CD4-positive, alpha-beta T cell treated with Interleukin-10 for 1 hour (primary cell): ENCODE measurements at places on chromosomes 12 and 14.

DNA sequence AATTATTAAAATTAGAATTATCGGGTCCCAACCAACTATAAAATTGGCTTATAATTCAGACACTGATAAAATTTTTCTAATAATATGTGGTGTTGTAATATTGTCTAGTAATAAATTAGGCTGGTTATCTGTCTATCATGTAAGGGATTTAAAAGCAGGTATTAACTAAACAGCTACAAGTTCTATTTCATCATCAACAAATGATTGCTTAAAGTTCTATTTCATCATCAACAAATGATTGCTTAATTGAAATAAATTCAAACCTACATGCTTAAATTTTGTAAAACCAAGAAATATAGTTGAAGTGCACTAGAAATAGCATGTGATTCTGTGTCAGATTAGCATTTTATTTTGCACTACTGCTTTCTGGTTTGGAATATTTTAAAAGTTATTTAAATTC lies 34.1 kb downstream of the SLCO1A2 start:
- no peak for DNase-seq

DNA sequence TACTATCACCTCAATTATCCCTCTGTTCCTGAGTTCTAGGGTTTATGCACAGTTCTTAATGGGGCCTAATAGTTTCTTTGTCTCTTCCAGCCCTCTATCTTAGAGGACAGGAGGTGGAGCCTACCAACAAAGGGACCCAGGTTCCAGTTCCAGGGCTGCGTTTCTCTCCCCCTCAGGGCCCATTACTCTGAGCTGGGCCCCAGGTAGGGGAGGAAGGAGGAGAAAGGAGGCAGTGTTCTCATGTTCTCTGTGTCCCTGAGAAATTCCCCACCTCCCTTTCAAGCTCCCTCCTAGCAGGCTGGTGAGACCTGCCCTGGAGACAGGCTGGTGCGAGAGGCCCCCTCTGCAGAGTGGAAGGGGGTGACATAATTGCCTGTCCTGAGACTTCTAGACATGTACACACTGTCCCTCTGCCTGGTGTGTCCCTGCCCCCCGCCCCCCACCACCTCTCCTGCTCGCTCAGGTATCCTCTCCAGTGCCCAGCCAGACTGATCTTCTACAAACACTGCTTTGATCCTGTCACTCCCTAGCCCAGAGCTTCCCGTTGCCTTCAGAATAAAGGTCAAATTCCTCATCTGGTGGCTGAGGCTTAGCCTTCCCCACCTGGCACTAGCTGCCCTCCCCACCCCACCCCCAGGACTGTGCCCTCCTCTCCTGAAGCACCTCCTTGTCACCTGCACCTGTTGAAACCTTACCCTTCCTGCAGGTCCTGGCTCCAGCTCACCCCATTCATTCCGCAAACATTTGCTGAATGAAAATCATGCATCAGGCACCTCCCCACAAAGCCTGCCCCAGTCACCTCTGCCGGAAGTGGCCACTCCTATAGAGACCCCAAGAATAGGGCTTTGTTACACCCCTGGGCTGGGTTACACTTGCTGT lies 21.1 kb upstream of the KRT8 start:
- no peak for DNase-seq

DNA sequence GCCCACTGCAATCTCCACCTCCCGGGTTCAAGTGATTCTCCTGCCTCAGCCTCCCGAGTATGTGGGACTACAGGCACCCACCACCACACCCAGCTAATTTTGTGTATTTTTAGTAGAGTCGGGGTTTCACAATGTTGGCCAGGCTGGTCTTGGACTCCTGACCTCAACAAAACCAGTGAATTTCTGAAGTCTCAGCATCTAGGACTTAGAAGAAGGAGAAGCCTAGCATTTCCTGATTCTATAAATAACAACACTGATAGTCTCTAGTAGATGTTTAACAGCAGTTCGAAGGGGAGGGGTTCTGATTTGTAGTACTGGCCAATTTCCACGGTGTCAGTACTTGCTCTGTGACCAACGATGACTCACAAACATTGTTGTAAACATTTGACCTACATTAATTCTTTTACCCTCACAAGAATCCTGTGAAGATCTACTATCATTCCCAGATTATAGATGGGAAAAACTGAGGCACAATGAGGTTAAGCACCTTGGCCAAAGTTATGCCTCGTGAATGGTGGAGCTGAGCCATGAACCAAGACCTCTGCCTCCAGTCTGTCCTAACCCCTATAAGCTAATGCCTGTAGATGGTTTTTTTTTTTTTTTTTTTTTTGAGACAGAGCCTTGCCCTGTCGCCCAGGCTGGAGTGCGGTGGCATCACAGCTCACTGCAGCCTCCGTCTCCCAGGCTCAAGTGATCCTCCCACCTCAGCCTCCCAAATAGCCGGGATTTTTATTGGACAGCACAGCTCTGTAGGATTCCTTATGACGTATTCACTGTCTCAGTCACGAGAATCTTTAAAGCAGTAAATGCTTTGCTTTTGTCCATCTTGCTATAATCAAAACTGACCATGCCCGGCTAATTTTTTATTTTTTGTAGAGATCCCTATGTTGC lies 5.2 kb downstream of the P2RX4 start:
- peak; percentile 30 for DNase-seq

GRCh38 chr12:46360908-46361666 lies 11.5 kb downstream of the SLC38A2 start:
- no peak for DNase-seq

DNA sequence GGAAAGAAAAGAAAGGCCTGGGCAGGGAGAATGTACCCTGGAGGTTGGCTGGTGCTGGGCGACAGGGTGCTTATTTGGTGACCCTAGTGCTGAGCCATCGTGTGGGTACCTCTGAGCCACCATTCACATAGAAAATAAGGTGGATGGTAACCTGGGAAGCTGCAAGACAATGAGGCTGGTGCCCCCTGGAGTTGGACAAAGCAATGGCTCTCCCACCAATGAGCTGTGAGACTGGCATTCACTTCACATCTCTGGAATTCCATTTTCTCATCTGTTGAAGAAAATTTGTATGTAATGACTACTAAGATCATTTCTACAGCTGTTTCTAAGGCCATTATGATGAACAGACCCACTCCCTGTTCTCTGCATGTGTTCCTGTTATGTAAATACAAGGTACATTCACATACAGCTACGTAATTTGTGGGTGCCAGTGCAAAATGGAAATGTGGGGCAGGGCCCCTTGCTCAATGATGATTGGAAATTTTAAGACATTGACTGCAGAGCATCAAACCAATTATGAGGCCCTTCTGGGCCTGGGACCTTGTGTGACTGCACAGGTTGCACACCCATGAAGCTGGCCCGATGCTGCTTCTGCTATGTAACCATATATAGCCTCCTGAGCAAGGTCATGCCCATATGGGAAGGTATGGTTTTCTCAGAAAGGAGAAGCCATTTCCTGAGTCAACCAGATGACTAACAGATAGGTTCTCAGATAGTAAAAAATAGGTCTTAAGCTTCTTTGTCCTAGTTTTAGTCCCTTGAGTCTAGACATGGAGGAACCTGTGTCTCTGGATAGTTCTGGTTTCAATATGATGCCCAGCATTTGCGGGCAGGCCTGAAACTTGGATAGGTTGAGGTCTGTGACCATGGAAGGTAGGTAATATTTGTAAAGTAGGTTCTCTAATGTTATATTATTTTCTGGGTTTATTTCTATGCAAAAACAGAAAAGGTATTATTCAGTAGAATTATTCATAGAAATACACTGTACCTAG lies 63.4 kb upstream of the IGF1 start:
- DNase-seq: no peak

DNA sequence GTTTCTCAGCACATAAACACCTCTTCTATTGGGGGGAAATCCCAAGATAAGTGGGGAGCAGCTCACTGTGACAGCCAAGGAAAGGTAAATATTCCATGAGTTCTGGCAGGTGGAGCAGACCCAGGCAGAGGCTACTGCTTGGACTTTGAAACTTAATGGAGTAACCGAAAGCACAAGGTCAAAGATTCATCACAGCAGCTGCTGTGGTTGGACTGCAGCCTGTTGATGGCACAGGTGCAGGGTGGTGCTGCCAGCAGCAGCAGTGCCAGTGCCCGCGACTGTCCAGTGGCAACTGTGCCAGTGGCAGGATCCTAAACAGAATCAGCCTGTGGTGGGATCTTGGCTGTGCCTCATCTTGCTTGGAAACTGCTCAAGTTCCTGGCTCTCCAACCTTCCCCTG lies 81.4 kb upstream of the ARID2 start:
- DNase-seq: no peak

- DNase-seq: no peak
These were observed 190.6 kb downstream of the SLC2A13 start for GRCh38 chr12:39915249-39915648.

DNA sequence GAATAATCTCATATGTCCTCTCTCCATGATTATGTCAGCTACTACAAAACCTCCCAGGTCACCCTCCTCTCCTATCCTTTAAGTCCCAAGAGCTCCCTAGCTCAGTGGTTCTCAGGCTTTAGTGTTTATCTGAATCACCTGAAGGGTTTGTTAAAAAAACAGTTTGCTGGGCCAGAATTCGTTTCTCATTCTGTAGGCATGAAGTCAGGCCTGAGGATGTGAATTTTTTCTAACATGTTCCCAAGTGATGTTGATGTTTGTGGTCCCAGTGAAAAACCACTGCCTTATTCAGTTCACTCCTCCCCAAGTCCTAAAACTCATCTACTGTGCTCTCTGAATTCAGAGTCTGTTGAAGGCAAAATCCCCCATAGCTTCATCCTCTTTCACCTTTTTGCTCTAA lies 241.4 kb downstream of the ETNK1 start:
- no peak for DNase-seq

DNA sequence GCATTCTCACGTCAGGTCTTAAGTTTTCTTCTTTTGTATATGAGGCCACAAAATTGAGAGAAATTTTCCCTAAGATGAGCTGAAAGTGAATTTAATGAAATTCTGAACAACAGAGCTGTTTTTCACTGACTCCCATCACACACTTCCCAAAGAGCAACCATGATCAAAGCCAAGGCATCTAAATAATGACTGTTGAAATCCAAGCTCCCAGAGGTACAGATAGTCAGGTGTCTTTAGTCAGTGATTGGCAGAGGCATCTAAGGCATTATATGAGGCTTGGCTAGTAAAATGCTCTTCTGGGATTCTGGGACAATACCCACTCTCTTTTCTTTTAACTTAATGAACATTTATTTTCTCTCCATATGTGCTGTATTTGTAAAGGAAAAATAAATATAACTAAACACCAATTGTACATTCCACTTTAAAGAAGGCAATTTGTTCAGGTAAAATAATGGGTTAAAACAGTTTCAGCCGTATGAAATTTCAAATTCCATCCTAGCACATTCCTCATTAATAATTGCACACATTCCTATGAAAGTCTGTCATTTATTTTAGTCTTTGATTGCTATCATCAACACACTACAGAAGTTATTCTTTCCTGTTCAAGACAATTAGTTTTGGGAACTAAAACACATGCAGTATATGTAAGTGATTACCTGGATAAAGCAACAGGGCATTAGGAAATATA lies 871 bp upstream of the SSTR1 start:
- DNase-seq: no peak

GRCh38 chr12:50529345-50529744 lies 24.6 kb downstream of the DIP2B start:
- no peak for DNase-seq

DNA sequence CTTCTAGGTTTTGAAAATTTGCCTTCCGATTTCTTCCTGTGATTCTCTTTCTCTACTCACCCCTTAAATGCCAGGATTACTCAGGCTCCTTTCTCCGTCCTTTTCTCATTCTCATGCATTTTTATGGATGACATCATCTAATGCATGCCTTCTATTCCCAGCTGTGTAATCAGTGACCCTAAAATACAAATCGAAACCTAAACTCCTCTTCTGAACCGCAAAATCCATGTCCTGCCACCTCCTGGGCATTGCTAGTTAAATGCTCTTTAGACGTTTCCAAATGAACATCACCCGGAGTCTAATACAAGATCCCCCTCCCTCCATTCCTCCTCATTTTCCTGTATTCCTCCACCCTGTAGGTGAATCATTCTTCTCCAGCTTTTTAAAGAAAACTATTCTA lies 1703.1 kb upstream of the FLRT2 start:
- DNase-seq: no peak

DNA sequence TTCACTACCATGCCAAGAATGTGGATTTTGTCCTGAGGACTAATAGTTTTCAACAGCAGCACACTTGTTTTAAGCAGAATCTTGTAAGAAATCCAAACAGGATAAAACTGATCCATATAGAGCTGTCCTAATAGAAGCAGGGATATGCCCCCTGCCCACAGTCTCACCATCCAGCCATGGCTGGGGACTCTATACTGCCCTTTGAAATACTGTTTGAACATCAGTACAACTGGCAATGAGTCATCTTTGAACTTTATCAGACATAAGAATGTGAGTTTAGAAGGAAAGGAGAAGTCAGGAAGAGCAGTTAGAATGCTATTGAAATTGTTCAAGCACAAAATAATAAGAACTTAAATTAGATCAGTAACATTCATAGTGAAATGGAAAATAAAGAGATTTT lies 3.8 kb upstream of the C12orf42 start:
- no peak for DNase-seq

DNA sequence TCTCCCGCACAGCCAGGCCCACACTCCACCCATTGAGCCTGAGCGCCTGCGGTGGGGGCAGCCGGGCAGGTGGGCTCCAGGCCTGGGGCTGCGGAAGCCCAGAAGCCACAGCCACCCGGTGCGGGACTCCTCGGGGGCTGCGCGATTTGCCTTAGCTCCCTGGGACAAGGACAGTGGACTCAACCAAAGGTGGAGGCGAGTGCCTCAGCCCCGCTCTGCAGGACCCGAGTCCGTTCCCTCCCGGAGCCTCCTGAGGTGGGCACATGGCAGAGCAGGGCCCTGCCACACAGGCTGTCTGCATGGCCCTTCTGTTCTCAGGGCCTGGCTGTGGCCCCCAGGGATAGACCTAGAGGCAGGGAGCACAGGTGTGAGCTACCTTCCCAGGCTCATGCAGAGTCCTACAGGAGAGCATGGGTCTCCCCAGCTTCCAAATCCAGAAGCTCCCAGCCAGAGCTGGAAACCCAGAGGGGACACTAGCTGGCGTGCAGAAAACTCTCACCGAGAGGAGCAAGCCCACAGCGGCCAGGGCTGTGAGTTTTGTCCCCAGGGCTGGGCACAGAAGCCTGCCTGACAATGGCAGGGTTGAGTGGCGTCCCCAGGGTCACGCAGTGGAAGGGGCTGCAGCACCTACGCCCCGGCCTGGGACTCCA lies 22.2 kb upstream of the LRTM2 start:
- DNase-seq: no peak

DNA sequence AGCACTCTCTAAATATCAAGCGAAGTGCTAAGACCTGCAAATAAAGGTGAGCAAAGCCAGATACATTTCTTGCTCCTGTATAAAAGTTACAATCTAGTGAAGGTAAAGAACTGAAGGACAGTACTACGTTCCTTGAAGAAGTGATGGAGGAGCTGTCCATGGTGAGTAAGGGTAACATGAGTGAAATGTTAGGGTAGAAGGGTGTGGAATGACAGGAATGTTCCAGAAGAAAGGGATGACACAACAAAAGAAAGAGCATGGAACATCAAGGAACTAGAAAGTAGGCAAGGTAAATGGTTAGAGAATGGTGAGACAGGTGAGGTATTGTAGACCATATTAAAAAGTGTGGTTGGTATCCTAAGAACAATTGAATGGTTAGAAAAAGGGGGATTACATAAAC lies 272.4 kb downstream of the ACSS3 start:
- DNase-seq: no peak

GRCh38 chr12:64530566-64530965 lies 78.6 kb downstream of the TBK1 start:
- no peak for DNase-seq

GRCh38 chr12:88816201-88816600 lies 235.9 kb upstream of the KITLG start:
- DNase-seq: no peak
